ENCODE measurements at places on chromosomes 3 and 15.

- peak; percentile 30 for DNase-seq
Observed at GRCh38 chr3:105868431-105868741, 426 bp downstream of the CBLB start.

- DNase-seq, result no peak
Observed at GRCh38 chr3:133445108-133445507, 45.3 kb downstream of the BFSP2 start.

DNA sequence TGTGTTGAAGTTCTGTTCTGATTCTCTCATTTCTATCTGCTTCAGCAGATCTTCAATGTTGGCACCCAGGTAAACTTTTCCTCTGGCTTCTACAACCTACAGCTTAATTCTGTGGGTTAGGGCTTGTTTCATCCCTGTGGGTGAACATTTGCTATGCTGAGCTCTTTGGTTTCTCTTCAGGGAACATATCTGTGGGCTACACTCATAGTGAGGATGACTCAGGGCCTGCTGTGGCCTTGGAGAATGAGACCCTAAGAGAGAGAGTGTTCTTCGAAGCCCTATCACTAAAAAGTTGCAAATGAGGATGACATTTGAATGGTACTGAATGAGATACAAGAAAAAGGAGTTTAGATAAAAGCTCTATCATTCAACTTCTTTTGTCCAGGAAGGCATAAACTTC lies 346.2 kb upstream of the CBLB start:
- DNase-seq, result no peak

- DNase-seq, result no peak
Observed at GRCh38 chr15:61831505-61831921, 228.7 kb downstream of the VPS13C start.

- DNase-seq, result no peak
Observed at GRCh38 chr3:141065258-141065657, 14.1 kb downstream of the SPSB4 start.

DNA sequence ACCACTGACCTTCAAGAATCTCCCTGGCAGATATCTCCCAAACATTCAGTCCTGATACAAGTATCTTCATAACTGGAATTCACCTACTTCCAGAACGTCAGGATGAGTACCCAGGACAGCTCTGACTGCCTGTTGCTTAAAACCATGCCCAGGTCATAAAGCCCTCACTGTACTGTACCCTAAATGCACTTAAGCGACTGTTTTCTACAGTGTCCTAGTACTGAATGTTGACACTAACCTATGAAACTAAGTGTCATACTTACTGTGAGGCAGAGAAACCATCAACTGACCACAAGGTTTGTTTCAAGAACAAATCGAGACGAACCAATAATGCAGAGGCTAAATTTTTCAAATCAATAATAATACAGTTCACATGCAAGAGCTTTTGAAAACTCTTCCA lies 178.7 kb upstream of the NSMCE3 start:
- no peak for DNase-seq

- DNase-seq, result no peak
Observed at GRCh38 chr15:32887090-32887489, 169.3 kb downstream of the GREM1 start.
